CD4-positive, CD25-positive, alpha-beta regulatory T cell (primary cell): ENCODE measurements at places on chromosomes 1 and 21. TPM values are rescaled to one million over a fixed set of nuclear protein-coding genes. Genes with fewer than 3 reads are reported as not detected.

GRCh38 chr1:205582471-205583291 lies 49.1 kb downstream of the ELK4 start:
- H3K27ac ChIP-seq = no peak overlapping the region
- H3K36me3 ChIP-seq = no peaks in the 10 kb centered on the region
- no peak for DNase-seq
- H3K4me3 ChIP-seq = no peak overlapping the region
- H3K4me1 ChIP-seq = no peaks in the 10 kb centered on the region

- peak overlapping the region; percentile 71 for H3K4me3 ChIP-seq
- no peaks in the 10 kb centered on the region for H3K36me3 ChIP-seq
- no peak for DNase-seq
Observed at GRCh38 chr1:172359491-172359999, 60.9 kb upstream of the C1orf105 start.

ZSWIM5 gene
- total RNA-seq = 0.10 TPM

PRAMEF9 gene
- not detected for total RNA-seq

DNA sequence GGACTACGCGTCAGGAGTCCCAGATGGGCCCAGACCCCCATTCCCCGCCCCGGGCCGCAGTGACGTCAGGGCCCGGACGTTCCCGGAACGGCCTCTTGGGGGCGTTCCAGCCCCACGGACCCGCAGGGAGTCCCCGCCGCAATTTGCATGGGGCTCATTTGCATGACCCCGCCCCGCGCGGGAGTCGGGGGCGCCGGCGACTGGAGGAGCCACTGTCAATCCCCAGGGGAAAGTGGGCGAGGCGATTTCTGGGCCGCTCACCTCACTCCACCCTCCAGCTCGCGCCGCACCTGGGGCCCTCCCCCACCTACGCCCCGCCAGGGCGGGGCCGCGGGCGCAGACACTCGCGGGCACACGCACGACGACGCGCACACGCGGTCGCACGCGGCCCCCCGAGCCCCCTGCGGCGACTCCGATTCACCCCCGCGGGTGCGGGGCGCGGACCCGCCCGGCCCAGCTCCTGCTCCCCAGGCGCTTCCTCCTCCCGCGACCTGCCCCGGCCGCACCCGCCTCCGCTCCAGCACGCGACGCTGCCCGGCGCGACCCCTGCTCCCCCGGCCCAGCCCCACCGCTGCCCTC lies 13.2 kb downstream of the AGRN start:
- peak; percentile 79 for DNase-seq
- H3K36me3 ChIP-seq = no peaks in the 10 kb centered on the region
- H3K27ac ChIP-seq = no peak overlapping the region
- no peak overlapping the region for H3K4me3 ChIP-seq
- H3K27me3 ChIP-seq = no peaks in the 10 kb centered on the region
- H3K4me1 ChIP-seq = peaks cover 21% of the 10 kb centered on the region

DNA sequence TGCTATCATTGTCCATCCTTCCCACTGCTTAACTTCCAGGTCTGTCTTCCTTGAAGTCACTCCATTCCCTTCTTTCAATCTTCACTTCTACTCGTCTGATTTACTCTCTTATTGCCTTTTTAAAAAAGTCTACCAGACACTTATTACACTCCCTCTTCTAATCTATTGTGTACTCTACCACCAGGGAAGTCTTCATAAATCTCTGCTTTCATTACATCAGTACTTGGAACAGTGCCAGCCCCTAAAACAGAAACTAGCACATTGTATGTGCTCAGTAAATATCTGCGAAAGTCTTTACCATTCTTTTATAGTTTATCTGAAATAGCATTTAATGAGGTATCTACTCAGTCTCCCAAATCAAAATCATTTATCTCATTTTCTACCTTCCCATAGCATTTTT lies 236.4 kb downstream of the USH2A start:
- H3K36me3 ChIP-seq = no peaks in the 10 kb centered on the region
- H3K27ac ChIP-seq = no peak overlapping the region
- no peak overlapping the region for H3K4me3 ChIP-seq
- DNase-seq = no peak
- H3K27me3 ChIP-seq = no peaks in the 10 kb centered on the region
- no peaks in the 10 kb centered on the region for H3K4me1 ChIP-seq

- DNase-seq = peak; percentile 26
- peaks cover 11% of the 10 kb centered on the region for H3K4me1 ChIP-seq
- H3K36me3 ChIP-seq = no peaks in the 10 kb centered on the region
- peaks cover 16% of the 10 kb centered on the region for H3K27me3 ChIP-seq
- H3K4me3 ChIP-seq = no peak overlapping the region
Observed at GRCh38 chr1:10793129-10793651, 3.3 kb downstream of the CASZ1 start.

DNA sequence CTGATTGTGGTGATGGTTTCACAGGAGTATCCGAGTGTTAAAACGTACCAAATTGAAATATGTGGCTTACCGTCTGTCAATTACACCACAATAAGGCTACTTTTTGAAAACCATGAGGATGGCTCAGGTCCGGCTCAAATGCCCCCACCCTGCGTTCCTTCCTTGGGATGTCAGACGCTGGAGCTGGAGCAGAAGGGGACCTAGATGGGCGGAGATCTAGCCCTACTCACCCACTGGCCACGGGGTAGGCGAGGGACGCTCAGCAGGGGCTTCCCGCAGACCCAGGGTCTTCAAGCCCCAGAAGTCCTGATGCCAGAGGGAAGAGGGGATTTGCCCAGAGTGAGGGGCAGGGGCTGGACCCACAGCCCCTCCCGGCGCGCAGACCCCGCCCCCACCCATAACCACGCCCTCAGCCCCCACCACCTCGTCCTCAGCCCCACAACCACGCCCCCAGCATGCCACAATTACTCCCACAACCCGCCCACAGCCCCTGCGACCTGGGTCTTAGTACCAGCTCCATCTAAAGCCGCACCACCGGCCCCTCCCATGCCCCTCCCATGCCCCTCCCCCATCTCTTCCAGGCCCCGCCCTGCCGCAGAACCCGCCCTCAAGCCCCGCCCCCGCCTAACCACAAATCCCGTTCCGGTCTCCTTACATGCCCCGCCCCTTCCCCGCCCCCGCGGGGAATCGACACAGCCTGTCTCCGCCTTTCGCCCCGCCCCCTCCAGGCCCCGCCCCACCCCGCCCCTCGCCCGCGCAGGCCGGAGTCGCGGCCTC lies at the start of gene LRRC3:
LRRC3 (plus strand) TSS at position 764 of the 777 bp plus-strand sequence. CDS start 1,135 bp downstream, outside the sequence.
- no peak within 1 kb of the TSS for H3K27ac ChIP-seq
- H3K36me3 ChIP-seq = no peaks in the 10 kb centered on the region
- H3K4me1 ChIP-seq = peaks cover 10% of the 10 kb centered on the region
- no peaks in the 10 kb centered on the region for H3K27me3 ChIP-seq
- no peak within 1 kb of the TSS for H3K4me3 ChIP-seq
- peak; percentile 86 for DNase-seq

NR5A2 gene
- total RNA-seq = not detected

GRCh38 chr1:22805672-22806038 lies 95.0 kb downstream of the EPHB2 start:
- H3K4me1 ChIP-seq = no peaks in the 10 kb centered on the region
- no peak overlapping the region for H3K27ac ChIP-seq
- no peak for DNase-seq
- H3K27me3 ChIP-seq = no peaks in the 10 kb centered on the region

DNA sequence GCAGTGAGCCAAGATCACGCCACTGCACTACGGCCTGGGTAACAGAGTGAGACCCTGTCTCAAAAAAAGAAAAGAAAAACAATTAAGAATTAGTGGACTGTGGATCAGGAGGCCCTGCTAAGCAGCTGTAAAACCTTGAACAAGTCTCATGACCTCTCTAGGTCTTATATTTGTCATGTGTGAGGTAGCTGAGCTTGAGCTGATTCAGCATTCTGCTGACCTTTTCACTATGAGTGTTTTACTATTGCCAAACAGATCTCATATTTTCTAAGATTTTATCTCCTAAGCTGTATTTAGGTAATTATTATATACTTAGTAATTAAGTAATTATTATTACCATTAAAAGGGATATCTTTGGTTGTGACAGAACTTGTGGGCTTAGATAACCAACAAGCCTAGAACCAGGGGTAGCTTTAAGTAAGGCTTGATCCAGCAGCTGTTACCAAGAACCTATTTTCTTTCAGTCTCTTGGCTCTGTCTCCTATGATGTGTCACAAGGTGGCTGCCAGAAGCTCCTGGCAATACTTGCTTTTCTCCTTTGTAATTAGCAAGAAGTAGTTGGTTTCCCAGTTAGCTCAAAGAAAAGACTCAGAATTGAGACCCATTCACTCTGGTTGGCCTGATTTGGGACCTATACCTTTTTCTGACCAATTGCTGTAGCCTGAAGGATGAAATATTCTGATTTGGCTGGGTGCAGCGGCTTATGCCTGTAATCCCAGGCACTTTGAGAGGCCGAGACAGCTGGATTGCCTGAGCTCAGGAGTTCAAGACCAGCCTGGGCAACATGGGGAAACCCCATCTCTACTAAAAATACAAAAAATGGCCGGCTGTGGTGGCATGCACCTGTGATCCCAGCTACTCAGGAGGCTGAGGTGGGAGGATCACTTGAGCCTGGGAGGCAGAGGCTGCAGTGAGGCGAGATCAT lies 8.5 kb upstream of the ZC3H12A start:
- DNase-seq = peak; percentile 25
- H3K4me1 ChIP-seq = no peaks in the 10 kb centered on the region
- no peaks in the 10 kb centered on the region for H3K27me3 ChIP-seq
- no peak overlapping the region for H3K27ac ChIP-seq
- no peak overlapping the region for H3K4me3 ChIP-seq

DNA sequence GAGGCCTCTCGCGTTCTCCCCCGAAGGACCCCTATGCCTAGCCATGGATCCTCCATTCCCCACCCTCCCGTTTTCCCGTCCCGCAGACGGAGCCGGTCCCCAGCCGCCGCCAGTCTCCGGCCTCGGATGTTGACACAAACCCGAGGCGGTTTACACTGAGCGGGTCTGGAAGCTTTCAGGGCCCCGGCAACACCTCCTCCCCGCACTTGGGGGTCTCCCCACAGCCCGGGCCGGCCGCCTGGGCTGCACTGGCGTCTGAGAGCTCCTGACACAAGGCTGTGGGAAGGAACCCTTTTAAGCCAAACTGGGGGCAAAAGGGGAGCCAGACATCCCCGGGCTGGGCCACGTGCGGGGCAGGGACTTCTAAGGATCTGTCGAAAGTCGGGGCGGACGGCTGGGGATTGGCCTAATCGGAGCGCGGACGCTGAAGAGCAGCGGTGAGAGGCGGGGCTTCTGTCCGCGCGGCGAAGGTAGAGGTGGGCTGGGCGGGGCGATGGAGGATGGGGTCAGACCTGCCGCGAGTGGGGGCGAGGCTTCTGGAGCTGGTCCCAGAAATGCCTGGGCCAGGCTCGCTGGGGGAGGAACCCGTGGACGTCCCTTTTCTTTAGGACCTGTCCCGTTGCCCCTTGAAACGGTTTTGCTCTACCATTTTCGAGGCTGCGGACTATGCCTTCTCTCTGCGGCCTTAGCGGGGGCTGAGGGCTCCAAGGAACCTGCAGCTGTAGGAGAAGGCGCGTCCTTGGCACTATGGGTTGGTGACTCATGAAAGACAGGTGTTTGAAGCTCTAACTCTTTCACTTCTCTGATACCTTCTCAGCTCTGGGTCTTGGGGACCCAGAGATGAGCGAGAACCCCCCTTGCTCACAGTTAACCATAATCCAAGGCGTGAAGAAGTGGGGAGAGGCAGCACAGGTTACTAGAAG lies 1.2 kb upstream of the HPCAL4 start:
- no peaks in the 10 kb centered on the region for H3K36me3 ChIP-seq
- DNase-seq = peak; percentile 22
- peaks cover 39% of the 10 kb centered on the region for H3K4me1 ChIP-seq
- peaks cover 5% of the 10 kb centered on the region for H3K27me3 ChIP-seq

- H3K36me3 ChIP-seq = peaks cover 11% of the 10 kb centered on the region
- H3K27ac ChIP-seq = peak overlapping the region; percentile 94
- H3K4me3 ChIP-seq = peak overlapping the region; percentile 97
- H3K4me1 ChIP-seq = peaks cover 52% of the 10 kb centered on the region
Observed at GRCh38 chr1:246564839-246565750, 966 bp downstream of the TFB2M start.

DNA sequence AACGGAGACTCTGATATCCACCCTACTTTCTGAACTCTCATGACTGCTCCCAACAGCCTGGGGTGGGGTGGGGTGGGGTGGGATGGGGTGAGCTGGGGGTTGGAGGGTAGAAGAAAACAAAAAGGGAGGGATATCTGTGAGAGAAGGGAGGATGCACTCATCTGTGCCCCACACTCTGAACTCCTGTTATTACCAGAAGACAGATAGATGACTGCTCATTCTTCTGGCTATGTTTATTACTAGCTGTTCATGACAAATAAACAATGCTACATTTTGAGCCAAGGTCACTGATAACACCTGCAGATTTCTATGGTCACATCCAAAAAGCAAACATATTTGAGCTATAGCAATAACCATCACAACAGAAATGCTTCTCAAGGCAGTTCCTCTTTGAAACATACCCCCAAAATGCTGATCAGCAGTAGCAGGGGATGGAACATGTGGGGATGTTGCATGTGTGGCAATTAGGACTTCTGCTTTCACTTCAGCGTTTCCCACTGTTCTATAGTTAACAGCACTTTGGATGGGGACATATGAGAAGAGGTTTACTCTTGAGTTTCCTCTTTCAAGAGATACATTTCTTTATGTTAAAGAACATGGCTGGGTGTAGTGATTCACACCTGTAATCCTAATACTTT lies 43.3 kb downstream of the GPR3 start:
- H3K4me1 ChIP-seq = peaks cover 92% of the 10 kb centered on the region
- no peak for DNase-seq
- H3K27me3 ChIP-seq = no peaks in the 10 kb centered on the region
- H3K27ac ChIP-seq = peak overlapping the region; percentile 69
- H3K36me3 ChIP-seq = peaks cover 7% of the 10 kb centered on the region

GRCh38 chr1:119917304-119918055 lies 21.2 kb upstream of the ADAM30 start:
- no peak overlapping the region for H3K4me3 ChIP-seq
- no peak for DNase-seq
- peaks cover 78% of the 10 kb centered on the region for H3K36me3 ChIP-seq
- H3K27me3 ChIP-seq = no peaks in the 10 kb centered on the region
- H3K27ac ChIP-seq = no peak overlapping the region
- H3K4me1 ChIP-seq = no peaks in the 10 kb centered on the region

GRCh38 chr1:167663002-167663772 lies 33.2 kb downstream of the RCSD1 start:
- peaks cover 73% of the 10 kb centered on the region for H3K4me1 ChIP-seq
- H3K27me3 ChIP-seq = no peaks in the 10 kb centered on the region
- no peak for DNase-seq
- H3K27ac ChIP-seq = peak overlapping the region; percentile 15
- H3K4me3 ChIP-seq = no peak overlapping the region
- H3K36me3 ChIP-seq = peaks cover 65% of the 10 kb centered on the region

SAMD13 gene
- total RNA-seq = not detected
